Activated CD4-positive, alpha-beta T cell treated with anti-CD3 and anti-CD28 coated beads, Interleukin-2, amount 10 ng/mL, durations not matched to agents 24 days and 14 days (primary cell): ENCODE measurements at places on chromosomes 13 and 19.

DNA sequence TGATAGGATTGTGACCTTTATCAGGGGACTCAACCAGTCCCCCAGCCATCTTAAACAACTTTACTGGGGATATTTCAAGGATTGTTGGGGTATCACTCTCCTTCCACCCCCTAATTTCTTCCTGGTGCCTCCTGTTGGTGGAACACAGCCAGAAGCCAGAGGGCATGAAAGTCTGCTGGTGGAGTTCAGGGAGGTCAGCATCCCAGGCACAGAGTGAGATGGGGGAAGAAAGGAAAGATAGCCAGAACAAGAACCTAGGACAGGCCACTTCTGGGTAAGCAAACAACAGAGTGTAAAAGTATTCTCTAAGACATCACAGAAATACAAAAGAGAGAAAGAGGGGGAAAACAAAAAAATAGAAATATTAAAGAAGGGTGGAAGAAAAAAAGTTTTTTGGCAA is 101.8 kb downstream of the SPRY2 start:
- no peaks in the 10 kb centered on the region for H3K36me3 ChIP-seq
- H3K4me3 ChIP-seq = no peak overlapping the region
- H3K27ac ChIP-seq = no peak overlapping the region
- no peaks in the 10 kb centered on the region for H3K27me3 ChIP-seq
- no peak for DNase-seq
- H3K4me1 ChIP-seq = no peaks in the 10 kb centered on the region

- DNase-seq = peak; percentile 86
- no peaks in the 10 kb centered on the region for H3K27me3 ChIP-seq
- H3K27ac ChIP-seq = no peak overlapping the region
- H3K4me1 ChIP-seq = no peaks in the 10 kb centered on the region
- peaks cover 40% of the 10 kb centered on the region for H3K36me3 ChIP-seq
Measured at GRCh38 chr19:19053508-19054314, 10.1 kb upstream of the SLC25A42 start.

DNA sequence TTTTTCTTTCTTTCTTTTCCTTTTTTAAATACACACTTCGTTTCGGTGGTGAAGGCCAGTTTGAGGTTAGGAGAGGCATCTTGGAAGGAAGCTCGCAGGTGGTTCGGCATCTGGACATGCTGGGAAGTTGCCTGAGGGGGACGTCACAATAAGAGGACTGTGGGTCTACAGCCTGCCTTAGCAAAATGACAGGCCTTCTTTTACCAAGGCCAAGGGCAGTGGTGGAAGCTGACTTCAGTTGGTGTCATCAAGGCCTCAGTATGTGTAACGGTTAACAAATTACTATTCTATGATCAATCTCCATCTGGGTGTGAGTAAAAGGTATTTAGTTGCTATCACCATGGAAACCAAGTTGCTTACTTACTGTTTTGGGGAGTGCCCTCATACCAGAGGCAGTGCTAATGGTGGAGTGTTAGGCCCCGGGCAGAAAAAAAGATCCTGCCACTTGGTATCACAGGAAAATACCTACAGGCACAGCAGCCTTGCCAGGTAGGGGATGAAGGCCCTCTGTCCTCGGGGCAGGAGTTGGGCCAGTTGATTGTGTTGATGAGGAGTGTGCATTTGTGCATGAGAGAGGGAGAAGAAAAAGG is 10.3 kb downstream of the ACTN4 start:
- no peaks in the 10 kb centered on the region for H3K27me3 ChIP-seq
- peak overlapping the region; percentile 80 for H3K27ac ChIP-seq

DNA sequence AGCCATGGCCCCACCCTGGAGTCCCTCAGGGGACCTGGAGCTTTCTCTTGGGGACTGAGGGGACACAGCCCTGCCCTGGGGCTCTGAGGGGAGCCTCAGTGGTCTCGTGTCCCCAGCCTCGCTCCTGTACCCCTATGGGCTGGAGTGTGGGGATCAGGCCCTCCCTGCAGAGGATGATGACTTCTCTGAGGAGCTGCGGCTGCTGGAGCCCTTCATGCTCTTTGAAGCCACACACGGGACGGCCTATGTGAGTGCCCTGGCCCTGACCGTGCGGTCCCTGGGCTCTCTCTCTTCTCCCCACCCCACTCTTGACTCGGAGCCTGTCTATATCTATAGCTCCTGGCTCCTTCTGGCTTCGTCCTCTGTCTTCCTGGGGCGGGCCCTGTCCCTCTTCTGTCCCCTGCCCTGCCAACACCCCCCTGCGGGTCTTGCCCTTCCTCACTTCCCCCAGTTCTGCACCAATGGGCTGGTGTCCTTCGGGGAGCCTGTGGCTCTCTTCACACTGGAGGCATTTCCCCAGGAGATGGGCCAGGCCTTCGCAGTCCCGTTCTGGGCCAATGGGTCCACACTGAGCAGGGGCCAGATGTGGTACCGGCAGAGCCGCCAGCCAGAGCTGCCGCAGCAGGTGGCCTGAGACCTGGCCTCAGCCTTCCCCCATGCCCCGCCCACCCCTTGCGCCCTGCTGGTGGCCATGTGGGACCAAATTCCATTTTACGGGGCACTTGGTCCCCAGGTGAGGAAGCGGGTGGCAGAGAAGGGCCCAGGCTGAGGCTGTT is 33.1 kb downstream of the HPN start:
- no peaks in the 10 kb centered on the region for H3K27me3 ChIP-seq
- no peak for DNase-seq
- H3K4me1 ChIP-seq = peaks cover 1% of the 10 kb centered on the region
- no peaks in the 10 kb centered on the region for H3K36me3 ChIP-seq

GRCh38 chr19:3046698-3047495 is 15.4 kb downstream of the TLE5 start:
- no peak for DNase-seq
- peaks cover 8% of the 10 kb centered on the region for H3K27me3 ChIP-seq
- no peaks in the 10 kb centered on the region for H3K36me3 ChIP-seq
- no peak overlapping the region for H3K4me3 ChIP-seq
- H3K4me1 ChIP-seq = peaks cover 11% of the 10 kb centered on the region

GRCh38 chr13:21458451-21458812 is 671 bp downstream of the ZDHHC20 start:
- DNase-seq = peak; percentile 83
- peak overlapping the region; percentile 94 for H3K4me3 ChIP-seq
- H3K27ac ChIP-seq = peak overlapping the region; percentile 93
- no peaks in the 10 kb centered on the region for H3K27me3 ChIP-seq
- peaks cover 27% of the 10 kb centered on the region for H3K4me1 ChIP-seq
- peaks cover 14% of the 10 kb centered on the region for H3K36me3 ChIP-seq

DNA sequence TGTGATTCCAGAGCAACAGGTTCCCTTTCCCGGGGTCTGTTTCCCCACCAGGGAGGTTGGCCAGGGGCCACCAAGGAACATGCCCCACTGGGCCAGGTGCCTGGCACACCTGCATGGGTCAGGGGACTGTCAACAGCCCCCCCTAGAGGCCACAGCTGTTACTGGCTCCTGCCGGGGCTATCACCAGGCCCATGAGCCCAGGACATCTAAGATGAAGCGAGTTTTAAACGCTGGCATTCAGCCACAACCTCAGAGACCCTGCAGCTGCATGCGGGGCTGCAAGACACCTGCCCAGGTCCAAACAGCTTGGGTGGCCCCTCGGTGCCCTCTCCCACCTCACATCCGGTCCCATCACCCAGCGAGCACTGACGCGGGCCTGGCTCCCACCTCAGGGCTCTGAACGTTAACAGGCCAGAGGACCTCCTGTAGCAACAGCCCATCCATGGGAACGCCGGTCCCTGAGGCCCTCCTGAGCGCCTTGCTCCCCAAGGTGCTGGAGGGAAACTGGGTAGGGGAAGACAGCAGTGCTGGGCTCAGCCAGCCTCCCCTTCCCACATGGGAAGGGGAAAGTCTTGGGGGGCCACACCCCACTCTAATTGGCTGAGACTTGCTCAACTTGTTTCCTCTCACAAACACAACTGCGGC is 12.0 kb downstream of the KHSRP start:
- no peak overlapping the region for H3K27ac ChIP-seq
- H3K27me3 ChIP-seq = no peaks in the 10 kb centered on the region
- peaks cover 28% of the 10 kb centered on the region for H3K36me3 ChIP-seq
- H3K4me1 ChIP-seq = no peaks in the 10 kb centered on the region
- peak; percentile 82 for DNase-seq
- no peak overlapping the region for H3K4me3 ChIP-seq
